ENCODE measurements at places on chromosomes 7 and 10.

DNA sequence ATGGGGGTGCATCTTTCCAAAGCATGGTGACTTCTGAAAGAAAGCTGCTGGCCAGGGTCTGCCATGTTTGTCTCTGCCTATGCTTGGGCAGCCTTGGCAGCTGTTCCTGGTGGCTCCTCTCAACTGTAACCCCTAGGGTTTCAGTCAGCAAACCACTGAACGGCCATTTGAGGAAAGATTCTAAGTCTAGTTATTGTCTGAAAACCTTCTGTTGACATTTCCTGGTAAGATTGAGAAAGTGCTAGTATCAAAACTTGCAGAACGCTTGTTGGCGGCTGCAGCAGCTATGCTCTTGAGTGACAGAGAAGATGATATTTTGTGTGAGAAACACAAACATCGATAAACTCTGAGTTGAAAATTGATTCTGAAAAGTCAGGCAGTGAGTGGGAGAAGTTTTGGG lies 523.1 kb downstream of the LRMDA start:
- no peak overlapping the region for H3K4me3 ChIP-seq
- H3K36me3 ChIP-seq: no peaks in the 10 kb centered on the region
- no peak for DNase-seq
- H3K27me3 ChIP-seq: no peaks in the 10 kb centered on the region
- no peak overlapping the region for H3K27ac ChIP-seq
- H3K4me1 ChIP-seq: no peaks in the 10 kb centered on the region

- peaks cover 5% of the 10 kb centered on the region for H3K4me1 ChIP-seq
- no peaks in the 10 kb centered on the region for H3K27me3 ChIP-seq
- DNase-seq: peak; percentile 8
- H3K4me3 ChIP-seq: no peak overlapping the region
- H3K27ac ChIP-seq: no peak overlapping the region
These were observed 562.3 kb downstream of the CCSER2 start for GRCh38 chr10:84890706-84891105.

DNA sequence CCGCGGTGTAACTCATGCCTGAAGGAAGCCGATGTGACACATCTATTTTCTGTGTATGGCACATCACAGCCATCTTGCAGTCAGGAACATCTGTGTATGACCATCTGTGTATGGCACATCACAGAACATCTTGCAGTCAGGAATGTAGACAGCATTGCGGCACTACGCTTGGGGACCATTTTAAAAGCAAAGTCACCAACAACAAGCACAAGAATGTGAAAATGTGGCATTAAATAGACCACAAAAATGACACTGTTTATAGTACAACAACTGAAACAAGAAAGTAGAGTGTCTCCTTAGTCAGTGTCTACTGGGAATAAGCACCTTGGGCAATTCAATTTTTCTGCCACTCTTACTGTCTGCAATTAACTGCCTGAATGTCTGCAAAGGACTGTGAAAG lies 124.4 kb downstream of the HGF start:
- no peaks in the 10 kb centered on the region for H3K4me1 ChIP-seq
- DNase-seq: no peak
- no peaks in the 10 kb centered on the region for H3K27me3 ChIP-seq

DNA sequence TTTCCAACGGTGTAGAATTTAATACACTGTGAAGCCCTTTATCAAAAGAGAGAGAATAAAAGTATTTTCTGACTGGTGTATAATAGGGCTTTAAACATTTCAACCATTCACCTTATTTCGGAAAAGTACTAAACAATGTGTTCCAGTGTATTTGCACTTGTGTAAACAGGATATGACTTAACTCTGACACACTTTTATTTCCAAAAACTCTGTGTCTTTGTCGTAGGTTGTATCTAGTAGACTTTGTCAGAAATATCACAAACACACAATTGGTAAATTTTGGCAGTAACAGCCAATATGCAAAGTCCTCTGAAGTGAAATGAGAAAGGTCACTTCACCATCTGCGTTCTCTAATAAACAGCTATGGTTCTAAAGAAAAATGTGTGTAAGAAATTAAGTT lies 10.3 kb upstream of the TSPAN13 start:
- H3K27ac ChIP-seq: no peak overlapping the region
- H3K4me1 ChIP-seq: no peaks in the 10 kb centered on the region
- H3K4me3 ChIP-seq: no peak overlapping the region

DNA sequence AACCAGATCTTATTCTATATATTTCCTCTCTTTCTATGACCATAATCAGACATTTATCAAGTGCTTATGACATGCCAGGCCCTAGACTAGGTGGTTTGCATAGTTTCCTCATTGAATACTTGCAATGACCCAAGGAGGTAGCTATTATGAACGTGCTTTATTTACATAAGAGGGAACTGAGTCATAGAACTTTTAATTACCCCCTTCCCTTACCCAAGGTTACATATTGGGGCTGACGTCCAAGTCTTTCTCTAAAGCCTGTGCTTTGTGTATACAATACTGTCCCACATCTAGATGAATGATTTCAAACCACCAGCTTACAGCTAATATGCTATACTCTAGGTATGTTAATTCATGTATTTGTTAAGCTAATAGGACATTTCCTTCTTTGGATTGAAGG lies 91.9 kb upstream of the NPY start:
- H3K4me3 ChIP-seq: no peak overlapping the region
- H3K27ac ChIP-seq: no peak overlapping the region
- H3K36me3 ChIP-seq: no peaks in the 10 kb centered on the region
- no peak for DNase-seq
- H3K27me3 ChIP-seq: no peaks in the 10 kb centered on the region

- DNase-seq: peak; percentile 10
- no peaks in the 10 kb centered on the region for H3K27me3 ChIP-seq
- H3K4me1 ChIP-seq: peaks cover 15% of the 10 kb centered on the region
- no peak overlapping the region for H3K27ac ChIP-seq
- H3K4me3 ChIP-seq: no peak overlapping the region
These were observed 2.8 kb downstream of the CLCN1 start for GRCh38 chr7:143318661-143319060.

DNA sequence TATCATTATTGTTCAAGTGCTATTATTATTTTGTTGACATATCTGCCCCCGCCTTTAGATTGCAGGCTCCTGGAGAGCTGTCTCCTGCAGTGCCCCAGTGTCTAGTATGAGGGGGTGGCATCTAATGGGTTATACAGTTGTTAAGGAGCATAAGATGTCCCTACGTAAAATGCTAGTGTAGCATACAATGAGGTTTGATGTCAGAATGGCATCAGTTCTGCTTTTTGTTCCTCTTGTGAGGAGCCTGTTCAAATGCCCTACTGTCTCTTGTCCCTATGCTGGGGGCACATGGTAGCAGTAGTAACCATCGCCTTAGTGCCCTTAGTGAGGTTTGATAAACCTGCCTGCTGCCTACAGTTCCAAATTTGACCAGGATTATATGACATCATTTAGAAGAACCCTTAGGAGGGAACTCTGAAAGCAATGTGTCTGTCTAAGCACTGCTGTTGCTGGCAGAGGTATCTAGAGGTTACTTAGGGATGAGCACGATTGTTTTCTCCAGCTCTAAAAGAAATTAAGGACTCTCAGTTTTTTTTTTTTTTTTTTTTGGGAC lies 9.7 kb downstream of the CREM start:
- H3K27me3 ChIP-seq: no peaks in the 10 kb centered on the region
- no peak overlapping the region for H3K27ac ChIP-seq
- no peak for DNase-seq

DNA sequence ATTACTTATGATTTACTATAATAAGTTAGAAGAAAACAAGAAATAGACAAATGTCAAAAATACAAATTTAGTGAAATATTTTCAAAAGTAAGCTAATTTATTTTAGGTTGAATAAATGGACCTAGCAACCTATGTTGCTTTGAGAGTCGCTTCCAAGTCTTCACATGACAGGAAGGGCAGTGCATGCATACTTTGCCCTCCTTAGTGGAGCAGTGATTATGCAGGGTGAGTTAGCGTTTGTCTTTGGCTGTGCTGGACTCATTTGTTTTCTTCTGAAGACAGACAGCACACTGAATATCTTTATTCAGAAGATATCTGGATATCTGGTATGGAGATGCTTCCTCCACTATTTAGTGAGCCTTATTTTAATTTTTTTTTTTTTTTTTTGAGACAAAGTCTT lies 102.5 kb downstream of the SRI start:
- DNase-seq: no peak
- H3K36me3 ChIP-seq: no peaks in the 10 kb centered on the region
- H3K4me3 ChIP-seq: no peak overlapping the region
- no peaks in the 10 kb centered on the region for H3K27me3 ChIP-seq
- H3K27ac ChIP-seq: no peak overlapping the region

- peak; percentile 51 for DNase-seq
- H3K27ac ChIP-seq: peak overlapping the region; percentile 15
- peaks cover 15% of the 10 kb centered on the region for H3K4me1 ChIP-seq
- H3K27me3 ChIP-seq: no peaks in the 10 kb centered on the region
These were observed 27.5 kb downstream of the VWA2 start for GRCh38 chr10:114266521-114266920.

GRCh38 chr7:158432369-158433341 lies 155.0 kb downstream of the PTPRN2 start:
- no peak overlapping the region for H3K4me3 ChIP-seq
- H3K27ac ChIP-seq: no peak overlapping the region
- H3K36me3 ChIP-seq: no peaks in the 10 kb centered on the region
- H3K27me3 ChIP-seq: no peaks in the 10 kb centered on the region
- DNase-seq: no peak

DNA sequence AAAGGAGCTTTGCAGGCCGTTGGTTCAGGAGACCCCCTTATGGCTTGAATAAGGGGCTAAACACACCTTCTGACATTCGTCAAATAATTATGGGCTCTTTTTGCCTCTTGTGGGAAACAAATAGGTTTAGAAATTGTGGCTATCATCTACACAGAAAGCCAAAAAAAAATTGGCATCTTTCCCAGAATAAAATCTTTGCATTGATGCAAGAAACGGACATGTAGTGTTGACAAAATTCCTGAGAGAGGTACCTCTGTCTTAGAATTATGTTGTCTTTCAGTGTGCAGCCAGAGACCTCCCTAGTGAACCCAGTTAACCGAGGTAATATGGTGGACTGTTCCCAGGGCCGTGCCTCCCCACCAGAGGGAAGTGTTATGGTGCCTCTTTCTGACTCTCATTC lies 283.9 kb downstream of the SDHAF3 start:
- no peaks in the 10 kb centered on the region for H3K36me3 ChIP-seq
- no peaks in the 10 kb centered on the region for H3K27me3 ChIP-seq
- DNase-seq: no peak
- H3K4me1 ChIP-seq: no peaks in the 10 kb centered on the region
- H3K4me3 ChIP-seq: no peak overlapping the region
- H3K27ac ChIP-seq: no peak overlapping the region

GRCh38 chr7:27096768-27097514 lies 1.1 kb upstream of the HOXA1 start:
- peak overlapping the region; percentile 45 for H3K4me3 ChIP-seq
- H3K36me3 ChIP-seq: no peaks in the 10 kb centered on the region
- peaks cover 32% of the 10 kb centered on the region for H3K27me3 ChIP-seq
- DNase-seq: no peak
- H3K4me1 ChIP-seq: peaks cover 18% of the 10 kb centered on the region

DNA sequence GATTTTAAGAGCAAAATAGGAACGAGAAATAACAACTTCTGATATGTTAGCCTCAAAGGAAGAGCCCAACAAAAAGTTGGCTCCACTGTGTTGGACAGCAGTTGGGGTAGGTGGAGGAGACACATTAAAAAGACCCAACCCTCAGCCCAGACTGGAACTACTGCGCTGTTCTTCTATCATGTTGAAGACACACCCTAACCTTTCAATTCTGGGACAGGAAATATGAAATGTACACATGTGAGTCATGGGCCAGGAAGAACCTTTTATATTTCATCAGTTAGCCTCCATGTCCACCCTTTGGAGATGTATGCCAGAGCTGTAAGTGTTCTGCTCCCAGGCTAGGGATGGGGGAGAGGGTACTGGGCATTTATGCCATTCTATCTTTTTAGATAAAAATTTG lies 22.1 kb downstream of the CLDN12 start:
- no peaks in the 10 kb centered on the region for H3K36me3 ChIP-seq
- no peak overlapping the region for H3K4me3 ChIP-seq
- no peaks in the 10 kb centered on the region for H3K4me1 ChIP-seq
- H3K27ac ChIP-seq: no peak overlapping the region

DNA sequence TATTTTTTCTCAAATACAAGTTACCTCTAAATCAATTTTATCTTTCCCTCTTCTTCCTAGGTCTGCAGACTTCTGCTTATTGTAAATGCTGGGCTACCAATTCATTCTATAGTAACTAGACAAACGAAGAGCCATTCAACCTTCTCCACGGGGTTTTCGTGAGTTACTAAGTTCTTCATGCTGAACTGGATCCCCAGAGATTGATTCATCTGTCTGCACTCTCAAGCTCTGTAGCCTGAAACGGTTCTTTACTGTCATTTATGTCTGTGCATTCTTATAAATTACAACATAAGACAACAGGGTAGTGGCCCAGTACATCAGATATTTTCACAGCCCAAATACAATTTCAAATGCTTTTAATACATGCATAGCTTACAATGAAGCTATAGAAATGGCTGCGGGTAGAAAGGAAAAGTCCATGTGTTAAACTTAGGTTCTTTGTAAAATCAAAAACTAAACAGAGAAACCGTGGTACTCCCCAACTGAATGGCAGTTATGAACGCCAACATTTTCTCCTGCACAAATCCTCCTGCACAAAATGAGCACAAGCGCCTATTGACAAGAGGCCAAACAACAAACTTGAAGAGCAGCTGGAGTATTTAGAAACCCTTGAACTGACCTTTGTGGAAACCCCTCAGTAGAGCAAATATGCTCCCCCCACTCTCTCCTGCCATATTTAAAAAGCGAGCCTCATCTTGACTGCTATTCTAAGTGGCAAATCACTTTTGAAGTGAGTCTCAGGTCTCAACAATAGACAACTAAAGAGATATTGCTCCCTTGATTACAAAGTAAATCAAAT lies 20.7 kb downstream of the LAMB1 start:
- no peak overlapping the region for H3K27ac ChIP-seq
- no peaks in the 10 kb centered on the region for H3K27me3 ChIP-seq
- peaks cover 5% of the 10 kb centered on the region for H3K4me1 ChIP-seq
- peaks cover 17% of the 10 kb centered on the region for H3K36me3 ChIP-seq
- H3K4me3 ChIP-seq: no peak overlapping the region
- no peak for DNase-seq

DNA sequence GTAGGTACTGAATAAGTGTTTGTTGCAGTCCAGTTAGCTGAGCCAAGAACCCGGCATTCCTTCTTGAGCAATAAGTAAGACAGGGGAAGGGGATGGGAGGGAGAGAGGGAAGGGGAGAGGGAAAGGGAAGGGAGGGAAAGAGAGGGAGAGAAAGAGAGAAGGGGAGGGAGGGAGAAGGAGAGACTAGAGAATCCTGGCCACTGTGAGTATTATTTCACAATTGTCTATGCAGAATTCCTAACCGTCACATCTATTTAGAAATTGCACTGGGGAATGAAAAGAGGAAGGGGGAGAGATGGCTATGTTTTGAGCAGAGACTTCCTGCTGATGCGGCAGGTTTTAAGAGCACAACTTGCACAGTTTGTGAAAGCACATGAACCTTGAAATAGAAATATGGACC lies 251.4 kb upstream of the ZMIZ1 start:
- no peaks in the 10 kb centered on the region for H3K27me3 ChIP-seq
- no peak overlapping the region for H3K27ac ChIP-seq
- no peak overlapping the region for H3K4me3 ChIP-seq
- H3K4me1 ChIP-seq: no peaks in the 10 kb centered on the region
- no peak for DNase-seq
- no peaks in the 10 kb centered on the region for H3K36me3 ChIP-seq
